ENCODE measurements at places on chromosomes 16 and 17.

DNA sequence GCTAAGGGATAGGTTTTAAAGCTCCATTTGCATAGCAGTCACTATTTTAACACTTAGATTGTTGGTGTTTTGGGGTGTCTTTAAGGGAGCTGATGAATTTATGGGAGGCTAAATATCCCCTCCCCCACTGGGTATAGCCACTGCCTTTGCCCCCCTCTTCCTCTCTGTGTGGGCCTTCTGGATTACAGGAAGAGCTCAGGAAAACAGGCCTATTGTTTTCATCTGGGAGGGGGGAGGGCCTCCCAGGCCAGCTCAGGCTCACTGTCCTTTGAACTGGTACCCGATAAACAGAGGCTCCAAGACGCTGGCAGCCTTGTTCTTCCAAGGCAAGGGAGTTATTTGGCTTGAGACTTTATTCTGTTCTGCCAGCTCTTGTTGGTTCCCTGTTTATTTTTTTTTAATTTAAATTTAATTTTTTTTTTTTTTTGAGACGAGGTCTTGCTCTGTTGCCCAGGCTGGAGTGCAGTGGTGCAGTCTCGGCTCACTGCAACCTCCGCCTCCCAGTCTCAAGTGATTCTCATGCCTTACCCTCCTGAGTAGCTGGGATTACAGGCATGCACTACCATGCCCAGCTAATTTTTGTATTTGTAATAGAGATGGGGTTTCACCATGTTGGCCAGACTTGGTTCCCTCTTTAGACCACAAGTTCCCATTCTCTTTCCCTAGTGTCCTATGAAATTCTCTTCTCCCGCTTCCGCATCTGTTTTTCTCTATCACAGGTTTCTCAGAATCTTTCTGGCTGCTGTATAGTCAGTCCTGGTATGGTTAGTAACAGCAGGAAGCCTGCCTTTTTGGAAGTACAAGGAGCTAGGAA is 25.1 kb downstream of the MINK1 start:
- DNase-seq, result no peak

DNA sequence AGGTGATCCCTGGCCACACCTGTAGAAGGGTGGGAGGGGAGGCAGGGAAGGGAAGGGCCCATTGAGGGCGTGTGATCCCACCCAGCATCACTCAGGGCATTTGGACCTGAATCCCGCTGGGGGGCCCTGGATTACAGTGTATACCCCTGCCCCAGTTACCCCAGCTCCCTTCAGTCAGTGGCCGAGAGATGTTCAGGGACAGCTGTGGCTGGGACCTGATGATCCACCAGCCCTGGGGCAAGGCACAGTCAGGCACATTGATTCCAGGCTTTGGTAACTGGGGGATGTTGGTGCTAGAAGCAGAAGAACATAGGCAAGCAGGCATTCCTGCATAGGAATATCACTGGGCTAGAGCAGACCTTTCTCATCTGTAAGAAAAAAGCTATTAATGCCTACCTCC is 170.3 kb downstream of the FOXL1 start:
- DNase-seq, result no peak

DNA sequence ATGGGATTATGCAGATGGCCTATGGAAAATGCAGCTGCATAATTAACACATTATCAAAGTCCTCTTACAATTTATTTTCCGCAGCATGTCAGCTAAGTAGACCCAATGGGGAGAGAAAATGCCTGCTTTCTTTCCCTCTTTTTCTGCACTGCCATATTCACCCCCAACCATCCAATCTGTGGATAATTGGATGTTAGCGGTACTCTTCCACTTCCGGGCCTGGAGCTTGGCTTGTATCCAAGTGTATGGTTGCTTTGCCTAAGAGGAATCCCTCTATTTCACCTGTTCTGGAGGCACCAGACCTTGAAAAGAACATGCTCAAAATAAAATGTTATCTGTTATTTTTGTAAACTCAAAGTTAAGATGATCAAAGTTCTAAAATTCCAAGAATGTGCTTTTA is 41.1 kb upstream of the CACNG3 start:
- no peak for DNase-seq

DNA sequence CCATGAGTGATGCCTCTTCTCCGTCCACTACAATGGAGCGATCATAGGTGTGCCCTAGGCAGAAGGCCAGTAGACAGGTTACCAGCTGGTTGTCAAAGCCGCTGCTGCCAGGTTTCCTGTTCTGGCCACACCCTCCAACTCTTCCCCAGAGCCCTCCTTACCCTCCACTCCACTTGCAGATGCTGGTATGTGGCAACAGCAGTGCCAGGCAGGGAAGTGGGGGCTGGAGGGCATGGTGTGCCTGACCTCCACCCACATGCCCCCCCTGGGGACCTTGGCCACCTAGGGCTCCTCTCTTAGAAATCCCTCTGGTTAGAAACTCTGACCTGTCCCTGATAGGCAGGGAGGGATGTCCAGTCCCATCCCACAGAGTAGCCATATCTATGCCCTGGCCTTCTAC is 1.5 kb downstream of the RRAD start:
- DNase-seq, result no peak

DNA sequence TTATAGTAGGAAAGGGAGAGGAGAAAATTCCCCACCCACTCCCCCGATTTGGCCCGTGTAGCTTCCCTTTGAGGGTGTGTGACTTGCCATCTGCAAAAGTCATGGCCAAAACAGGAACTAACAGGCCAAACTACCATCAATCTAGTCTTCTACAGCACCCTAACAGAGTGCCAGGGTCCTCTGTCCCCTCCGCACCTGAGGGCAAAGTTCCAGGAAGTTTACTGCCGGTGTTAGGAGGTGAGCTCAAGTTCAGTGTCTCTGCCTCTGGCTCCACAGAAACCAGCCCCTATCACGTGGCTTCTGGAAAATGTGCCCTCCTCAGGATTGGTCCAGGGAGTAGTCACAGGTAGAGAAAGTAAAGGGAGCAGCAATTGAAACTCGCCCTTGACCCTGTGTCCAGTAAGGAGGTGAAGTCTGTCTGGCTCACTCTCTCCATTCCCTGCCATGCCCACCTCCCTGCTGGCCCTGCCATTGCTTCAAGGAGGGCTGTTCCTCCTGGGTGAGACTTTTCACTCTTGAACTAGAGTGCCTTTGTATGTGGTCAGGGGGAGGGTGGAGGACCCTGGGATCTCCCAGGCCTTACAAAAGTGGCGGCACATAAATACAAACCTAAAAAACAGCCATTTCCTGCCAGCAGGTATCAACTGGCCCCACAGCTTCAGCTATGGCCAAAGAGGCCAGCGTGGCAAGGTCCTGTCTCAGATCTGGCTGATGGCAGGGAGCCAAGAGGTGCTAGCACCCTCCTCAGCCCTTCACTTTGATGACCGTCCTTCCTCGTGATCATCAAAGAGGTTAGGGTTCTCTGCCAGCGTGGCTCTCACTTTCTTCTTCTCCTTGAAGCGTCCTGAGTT is 5.3 kb downstream of the PRR15L start:
- DNase-seq, result no peak

- no peak for DNase-seq
These were observed 19.9 kb downstream of the RANBP10 start for GRCh38 chr16:67786491-67786890.

DNA sequence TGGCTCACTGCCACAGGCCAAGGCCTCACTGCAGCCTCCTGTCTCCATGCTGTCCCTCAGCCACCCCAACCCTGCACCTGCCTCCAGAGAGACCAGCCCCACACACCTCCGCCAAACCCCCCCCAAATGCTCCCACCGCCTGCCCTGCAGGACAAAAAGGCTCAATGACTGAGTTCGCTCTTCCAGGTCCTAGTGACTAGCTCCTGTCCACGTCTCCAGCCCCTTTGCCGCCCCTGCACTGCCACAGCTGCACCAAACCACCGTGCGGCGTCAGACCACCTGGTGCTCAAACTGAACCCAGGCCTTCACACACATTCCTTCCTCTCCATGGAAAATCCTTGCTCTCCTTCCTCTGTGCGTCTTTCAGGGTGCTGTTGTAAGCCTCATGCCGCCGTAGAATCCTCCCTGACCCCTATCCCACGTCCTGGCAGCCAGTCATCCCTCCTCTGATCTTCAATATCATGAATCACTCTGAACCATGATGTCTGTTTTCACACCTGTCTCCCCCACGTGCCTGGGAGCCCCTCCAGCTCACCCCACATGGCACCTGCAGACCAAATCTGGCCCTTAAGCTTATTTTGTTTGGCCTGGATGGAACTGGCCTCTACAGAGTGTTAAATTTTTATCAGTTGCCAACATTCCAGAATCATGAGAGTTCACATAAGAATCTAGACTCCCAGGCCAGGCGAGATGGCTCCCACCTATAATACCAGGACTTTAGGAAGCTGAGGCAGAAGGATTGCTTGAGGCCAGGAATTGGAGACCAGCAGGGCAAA is 4.3 kb upstream of the GSG1L start:
- no peak for DNase-seq

- no peak for DNase-seq
These were observed 118.4 kb downstream of the COPRS start for GRCh38 chr17:31740611-31741082.

- no peak for DNase-seq
These were observed 16.7 kb downstream of the ANKRD40 start for GRCh38 chr17:50690887-50691549.

DNA sequence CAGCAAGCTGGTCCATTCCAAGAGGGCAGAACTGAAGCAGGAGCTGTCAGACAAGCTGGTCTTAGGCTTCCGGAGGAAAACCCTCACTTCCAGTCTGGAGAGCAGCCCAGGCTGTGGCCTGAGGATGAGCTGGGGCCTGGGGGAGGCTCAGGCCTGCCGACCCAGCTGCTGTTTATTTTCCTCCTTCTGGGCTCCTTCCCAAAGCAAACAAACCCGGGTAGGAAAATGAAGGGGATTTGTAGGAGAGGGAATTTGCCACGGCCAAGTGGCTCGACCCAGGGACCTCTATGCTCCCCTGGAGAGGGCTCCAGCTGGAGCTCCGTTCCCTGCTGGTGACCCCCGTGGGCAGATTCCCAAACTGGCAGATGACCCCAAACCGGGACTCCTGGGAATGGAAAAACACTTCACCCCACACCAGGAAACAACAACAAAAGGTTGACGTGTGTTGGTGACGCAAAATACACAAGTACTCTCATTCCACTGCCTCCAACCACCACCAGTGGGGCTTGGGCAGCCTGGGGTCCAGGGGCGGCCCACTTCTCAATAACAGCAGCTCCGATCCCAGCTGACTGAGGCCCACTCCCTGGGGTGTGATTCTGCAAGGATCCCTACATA is 8.8 kb downstream of the JUP start:
- no peak for DNase-seq

DNA sequence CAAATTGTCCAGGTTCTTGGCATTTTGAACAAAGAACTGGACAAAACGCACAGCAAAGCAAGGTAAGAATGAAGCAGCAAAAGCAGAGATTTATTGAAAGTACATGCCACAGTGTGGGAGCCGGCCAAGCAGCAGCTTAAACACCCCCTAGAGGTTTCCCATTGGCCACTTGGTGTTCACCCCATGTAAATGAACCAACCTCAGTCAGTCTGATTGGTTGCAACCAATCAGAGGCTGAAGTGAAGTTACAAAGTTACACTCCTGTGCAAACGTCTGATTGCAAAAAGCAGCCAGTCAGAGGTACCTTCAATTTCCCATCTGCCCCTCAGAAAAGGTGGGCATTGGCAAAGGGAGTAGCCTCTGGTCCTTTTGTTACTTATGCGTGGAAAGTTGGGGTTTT is 8.8 kb upstream of the ZNF263 start:
- DNase-seq, result no peak

DNA sequence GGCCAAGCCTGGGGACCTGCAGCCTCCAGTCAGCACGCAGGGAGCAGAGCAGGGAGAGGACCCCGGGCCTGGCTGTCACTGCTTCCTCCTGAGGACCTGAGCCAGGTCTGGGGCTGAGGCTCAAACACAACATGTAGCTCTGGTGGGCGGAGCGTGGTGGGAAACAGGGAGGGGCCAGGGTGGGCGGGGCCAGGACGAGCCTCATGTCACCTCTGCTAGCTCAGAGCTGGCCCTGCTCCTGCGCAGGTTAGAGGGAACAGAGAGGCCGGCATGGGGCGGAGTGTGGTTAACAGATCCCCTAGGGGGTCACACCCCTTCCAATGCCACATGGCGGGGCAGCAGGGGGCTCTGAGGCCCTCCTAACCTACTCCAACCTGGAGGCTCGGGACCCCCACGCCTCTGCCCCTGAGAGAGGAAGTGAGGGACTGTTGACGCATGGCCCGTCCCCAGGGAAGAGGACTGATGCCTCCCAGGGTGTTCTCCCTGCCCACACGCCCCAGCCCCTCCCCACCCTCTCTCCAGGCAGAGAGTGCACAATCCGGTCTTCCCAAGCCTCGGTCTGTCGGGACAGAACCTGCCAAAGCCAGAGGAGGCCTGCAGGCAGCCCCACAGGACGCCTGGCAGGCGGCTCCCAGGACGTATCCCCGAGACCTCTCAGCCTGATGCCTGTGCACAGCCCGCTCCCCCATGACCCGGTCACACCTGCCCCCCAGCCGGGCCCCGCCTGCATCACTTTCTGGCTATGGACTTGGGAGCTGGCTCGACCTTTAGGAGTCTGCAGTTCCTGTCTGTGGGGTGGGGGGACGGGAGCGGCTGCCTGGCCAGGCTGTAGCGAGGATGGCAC is 15.2 kb downstream of the PIEZO1 start:
- no peak for DNase-seq
